Activated T-cell treated with anti-CD3 and anti-CD28 coated beads, Interleukin-2, amount 50 U/mL, for 72 hours (primary cell): ENCODE measurements at places on chromosomes 3 and 15. TPM values are rescaled to one million over a fixed set of nuclear protein-coding genes. Genes with fewer than 3 reads are reported as not detected.

DNA sequence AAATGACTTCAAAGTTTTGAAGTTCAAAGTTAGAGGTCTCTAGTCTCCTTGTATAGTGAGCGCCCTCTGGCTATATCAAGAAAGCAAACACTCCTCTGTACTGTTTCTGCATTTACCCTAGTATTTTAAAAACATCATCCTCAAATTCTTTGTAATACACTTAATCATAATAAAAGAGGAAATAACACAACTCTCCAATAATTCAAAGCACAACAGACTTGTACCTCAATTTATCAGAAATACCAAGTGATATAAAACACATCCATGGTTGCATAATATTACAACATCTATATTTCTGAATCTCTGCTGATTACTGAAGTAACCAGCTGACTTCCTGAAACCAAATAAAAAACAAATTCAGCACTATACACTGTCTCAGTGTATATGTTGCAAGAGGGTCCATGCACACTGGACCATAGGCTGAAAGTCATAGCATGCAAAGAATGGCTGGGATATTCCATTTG, 12.5 kb downstream of the PLOD2 start:
- H3K27ac ChIP-seq, result no peak overlapping the region
- no peaks in the 10 kb centered on the region for H3K36me3 ChIP-seq
- no peak overlapping the region for H3K4me3 ChIP-seq
- H3K4me1 ChIP-seq, result no peaks in the 10 kb centered on the region
- DNase-seq, result no peak

DNA sequence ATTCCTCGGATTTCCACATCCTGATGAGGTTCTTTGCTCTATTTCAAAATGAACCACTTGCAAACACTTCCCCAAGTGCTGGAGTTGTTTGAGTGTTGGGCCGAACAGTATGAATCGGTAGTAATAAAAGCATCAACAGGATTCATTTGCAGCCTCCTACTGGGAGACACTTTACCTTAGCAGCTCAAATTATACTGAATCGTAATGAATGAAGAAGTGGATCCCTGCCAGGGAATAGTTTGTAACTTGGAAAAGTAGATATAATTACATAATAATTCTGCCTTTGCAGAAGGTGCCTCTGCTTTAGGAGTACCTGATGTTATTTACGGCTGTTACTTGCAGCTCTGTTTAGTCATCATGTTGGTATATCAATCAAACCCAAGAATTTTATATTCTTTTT, 669.1 kb downstream of the CADM2 start:
- no peak overlapping the region for H3K27ac ChIP-seq
- DNase-seq, result no peak

- H3K27me3 ChIP-seq, result peaks cover under 1% of the 10 kb centered on the region
- DNase-seq, result no peak
- H3K27ac ChIP-seq, result no peak overlapping the region
- H3K4me3 ChIP-seq, result no peak overlapping the region
- peaks cover 3% of the 10 kb centered on the region for H3K36me3 ChIP-seq
- no peaks in the 10 kb centered on the region for H3K4me1 ChIP-seq
Measured at GRCh38 chr3:69590111-69590510, 149.2 kb upstream of the MITF start.

GRCh38 chr3:8663177-8664061, 18.8 kb upstream of the SSUH2 start:
- no peaks in the 10 kb centered on the region for H3K4me1 ChIP-seq
- H3K27me3 ChIP-seq, result peaks cover 26% of the 10 kb centered on the region
- no peak overlapping the region for H3K27ac ChIP-seq
- H3K4me3 ChIP-seq, result no peak overlapping the region
- peak; percentile 46 for DNase-seq
- H3K36me3 ChIP-seq, result no peaks in the 10 kb centered on the region

- H3K4me3 ChIP-seq, result no peak overlapping the region
- no peaks in the 10 kb centered on the region for H3K36me3 ChIP-seq
- no peak overlapping the region for H3K27ac ChIP-seq
- DNase-seq, result no peak
- no peaks in the 10 kb centered on the region for H3K27me3 ChIP-seq
Measured at GRCh38 chr15:81484086-81484955, 110.3 kb upstream of the TMC3 start.

- no peak overlapping the region for H3K27ac ChIP-seq
- no peak overlapping the region for H3K4me3 ChIP-seq
- H3K27me3 ChIP-seq, result no peaks in the 10 kb centered on the region
- no peak for DNase-seq
- H3K4me1 ChIP-seq, result peaks cover 13% of the 10 kb centered on the region
Measured at GRCh38 chr3:46508850-46509591, 11.2 kb downstream of the RTP3 start.

Gene KBTBD8
- 14.7 TPM for total RNA-seq
